ENCODE measurements at places on chromosomes 5 and 9.

- DNase-seq: peak; percentile 93
Measured at GRCh38 chr5:177317959-177318377, 6.3 kb upstream of the MXD3 start.

GRCh38 chr5:53568871-53569270, 8.4 kb downstream of the NDUFS4 start:
- no peak for DNase-seq

GRCh38 chr9:911005-911404, 65.5 kb upstream of the DMRT3 start:
- DNase-seq: no peak

GRCh38 chr5:135386886-135387628, 12.0 kb downstream of the MACROH2A1 start:
- no peak for DNase-seq

DNA sequence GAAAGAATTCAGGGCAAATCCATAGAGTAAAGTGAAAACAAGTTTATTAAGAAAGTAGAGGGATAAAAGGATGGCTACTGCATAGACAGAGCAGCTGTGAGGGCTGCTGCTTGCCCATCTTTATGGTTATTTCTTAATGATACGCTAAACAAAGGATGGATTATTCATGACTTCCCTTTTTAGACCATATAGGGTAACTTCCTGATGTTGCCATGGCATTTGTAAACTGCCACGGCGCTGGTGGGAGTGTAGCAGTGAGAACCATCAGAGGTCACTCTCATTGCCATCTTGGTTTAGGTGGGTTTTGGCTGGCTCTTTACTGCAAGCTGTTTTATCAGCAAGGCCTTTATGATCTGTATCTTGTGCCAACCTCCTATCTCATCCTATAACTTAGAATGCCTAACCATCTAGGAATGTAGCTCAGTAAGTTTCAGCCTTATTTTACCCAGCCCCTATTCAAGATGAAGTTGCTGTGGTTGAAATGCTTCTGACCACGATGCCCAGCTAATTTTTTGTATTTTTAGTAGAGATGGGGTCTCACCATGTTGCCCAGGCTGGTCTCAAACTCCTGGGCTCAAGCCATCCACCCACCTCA, 42.1 kb downstream of the RFK start:
- DNase-seq: no peak

DNA sequence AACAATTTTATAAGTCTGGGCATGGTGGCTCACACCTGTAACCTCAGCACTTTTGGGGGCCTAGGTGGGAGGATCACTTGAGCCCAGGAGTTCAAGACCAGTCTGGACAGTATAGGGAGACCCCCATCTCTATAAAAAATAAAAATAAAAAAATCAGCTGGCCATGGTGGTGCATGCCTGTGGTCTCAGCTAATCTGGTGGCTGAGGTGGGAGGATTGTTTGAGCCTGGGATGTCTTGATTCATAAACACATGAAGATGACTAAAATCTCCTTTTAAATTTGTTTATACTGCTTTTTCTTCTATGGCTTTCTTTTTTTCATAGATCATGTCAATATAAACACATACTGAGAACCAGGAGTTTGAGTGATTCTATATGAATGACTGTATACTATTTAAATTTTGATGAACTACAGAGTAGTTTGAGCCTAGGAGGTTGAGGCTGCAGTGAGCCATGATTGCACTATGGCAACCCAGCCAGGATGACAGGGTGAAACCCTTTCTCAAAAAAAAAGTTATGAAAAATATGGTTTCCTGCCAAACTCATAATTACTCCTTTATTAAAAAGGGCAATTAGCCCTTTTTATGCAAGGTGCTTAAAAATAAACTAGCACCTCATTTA, 14.2 kb downstream of the RIC1 start:
- no peak for DNase-seq

- DNase-seq: no peak
Measured at GRCh38 chr9:121393318-121393717, 23.3 kb upstream of the STOM start.
